T-helper 17 cell (primary cell): ENCODE measurements at places on chromosomes 3 and 15.

GRCh38 chr3:196666001-196666867, 26.7 kb downstream of the NRROS start:
- no peak for DNase-seq

- no peak for DNase-seq
Observed at GRCh38 chr15:100186366-100186765, 155.4 kb downstream of the ADAMTS17 start.

DNA sequence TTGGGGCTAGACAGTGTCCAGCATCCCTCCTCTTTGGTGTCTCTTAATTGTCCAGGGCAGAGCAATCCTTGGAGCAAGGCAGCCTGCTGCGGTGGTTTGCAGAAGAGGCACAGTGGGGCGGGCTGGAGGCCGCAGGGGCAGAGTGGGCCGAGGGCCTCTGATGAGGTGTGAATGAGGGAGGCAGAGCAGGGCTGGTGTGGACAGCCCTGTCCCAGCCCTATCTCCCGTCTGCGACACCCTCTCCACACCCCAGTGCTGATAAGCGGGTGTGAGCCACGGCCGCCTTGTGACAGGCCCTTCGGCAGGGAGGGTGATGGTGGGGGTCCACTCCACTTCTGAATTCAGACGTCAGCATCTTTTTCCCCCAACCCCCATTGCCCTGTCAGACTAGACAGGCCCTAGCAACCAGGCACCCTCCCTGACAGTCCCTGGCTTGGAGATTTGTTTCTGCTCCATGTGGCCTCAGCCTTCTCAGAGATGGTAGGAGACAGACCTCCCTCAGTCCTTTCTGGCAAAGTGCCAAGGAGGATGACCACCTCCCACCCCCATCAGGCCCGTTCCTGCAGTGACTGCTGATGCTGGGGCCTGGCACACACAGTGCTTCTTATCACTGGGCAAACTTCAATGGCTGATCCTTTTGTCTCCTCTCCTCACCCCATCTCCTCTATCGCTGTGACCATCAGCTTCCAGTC, 37.3 kb downstream of the EXOG start:
- no peak for DNase-seq

DNA sequence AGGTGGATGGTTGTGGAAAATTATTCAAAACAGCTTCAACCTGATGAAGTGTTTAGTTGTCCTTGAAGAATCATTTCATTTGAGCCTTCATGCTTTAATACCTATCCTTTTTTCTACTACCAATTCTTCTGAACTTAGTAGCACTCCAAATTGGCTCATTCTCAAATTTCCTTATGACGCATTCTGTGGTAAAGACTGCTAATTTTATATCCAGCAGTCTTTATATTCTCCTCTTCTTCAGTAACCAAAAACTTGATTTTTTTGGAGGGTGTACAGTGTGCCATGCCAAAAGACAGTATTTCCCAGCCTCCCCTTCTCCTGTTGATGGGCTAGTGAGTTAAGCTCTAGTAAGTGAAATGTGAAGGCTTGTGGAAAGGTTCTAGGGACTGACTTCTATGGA, 25.2 kb downstream of the CGNL1 start:
- no peak for DNase-seq

GRCh38 chr3:36666166-36666565, 98.2 kb downstream of the DCLK3 start:
- no peak for DNase-seq

DNA sequence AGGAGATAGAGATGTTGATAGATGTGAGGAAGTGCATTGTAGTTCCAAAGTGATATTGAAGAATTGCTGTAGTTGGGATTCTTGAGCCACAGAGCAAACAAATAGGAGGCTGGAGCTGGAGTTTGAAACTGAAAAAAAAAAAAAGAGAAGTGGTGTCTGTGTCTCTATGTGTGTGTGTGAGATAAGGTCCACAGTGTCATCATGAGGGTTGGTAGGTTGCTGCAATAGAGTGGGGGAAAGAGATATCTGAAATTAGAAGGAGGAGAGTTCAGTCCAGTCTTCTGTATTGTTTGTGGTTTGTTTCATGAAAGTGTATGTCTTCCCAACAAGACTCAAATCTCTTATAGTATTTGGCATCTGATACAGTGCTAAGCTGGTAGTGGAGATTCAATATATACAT, 37.3 kb upstream of the CACNA1D start:
- no peak for DNase-seq

DNA sequence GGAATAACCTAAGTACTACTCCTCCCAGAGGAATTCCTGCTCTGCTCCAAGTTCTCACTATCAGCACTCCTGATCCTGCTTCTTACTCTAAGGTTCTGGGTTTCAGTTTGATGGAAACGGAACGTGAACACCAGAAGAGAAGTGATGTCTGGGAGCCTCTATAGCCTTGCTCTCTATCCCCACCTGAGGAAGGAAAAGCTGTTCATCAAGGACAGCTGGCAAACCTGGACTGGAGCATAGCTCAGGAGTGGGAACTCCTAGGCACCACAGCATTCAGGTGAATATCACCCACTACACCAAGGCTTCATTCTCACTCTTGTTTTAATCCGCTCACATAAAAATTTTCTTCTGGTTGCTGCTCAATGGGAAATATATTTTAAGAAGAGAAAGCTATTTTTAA, 13.0 kb upstream of the CADPS start:
- DNase-seq: no peak

- no peak for DNase-seq
Observed at GRCh38 chr3:197104738-197105137, 75.1 kb upstream of the MELTF start.

DNA sequence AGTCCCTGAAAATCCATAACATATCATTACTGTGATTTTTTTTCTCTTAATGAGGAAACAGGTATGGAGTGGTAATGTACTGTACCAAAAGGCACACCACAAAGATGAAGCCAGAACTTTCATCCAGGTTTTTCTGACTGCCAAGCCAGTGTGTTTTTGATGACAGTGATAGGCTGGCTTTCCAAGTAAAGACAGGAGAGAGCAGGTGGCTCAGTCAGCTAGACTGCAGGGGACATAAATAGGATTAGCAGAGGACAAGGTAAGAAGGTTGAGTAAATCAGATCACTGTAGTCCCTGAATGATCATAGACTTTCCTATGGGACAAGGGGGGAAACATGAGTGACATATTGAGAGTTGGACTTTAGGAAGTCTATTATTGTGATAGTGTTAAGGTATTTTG, 127.9 kb downstream of the GADL1 start:
- no peak for DNase-seq
